ENCODE measurements at places on chromosomes 1 and 21. TPM values are rescaled to one million over a fixed set of nuclear protein-coding genes. Genes with fewer than 3 reads are reported as not detected.

GRCh38 chr1:160133990-160134770 lies 17.2 kb upstream of the ATP1A4 start:
- DNase-seq = no peak

DNA sequence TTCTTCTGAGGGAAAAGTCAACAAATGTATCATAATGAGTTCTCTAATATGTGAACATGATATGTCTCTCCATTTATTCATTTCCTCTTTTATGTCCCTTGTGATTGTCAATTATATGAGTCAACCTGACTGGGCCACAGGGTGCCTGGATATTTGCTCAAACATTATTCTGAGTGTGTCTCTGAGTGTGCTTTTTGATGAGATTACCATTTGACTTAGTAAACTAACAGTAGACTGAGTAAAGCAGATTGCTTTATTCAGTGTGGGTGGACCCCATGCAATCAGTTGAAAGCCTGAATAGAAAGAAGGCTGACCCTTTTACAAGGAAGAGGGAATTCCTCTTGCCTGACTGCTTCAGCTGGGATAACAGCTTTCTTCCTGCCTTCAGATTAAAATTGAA lies 142.6 kb downstream of the SLC35F3 start:
- no peak for DNase-seq

- DNase-seq = no peak
Measured at GRCh38 chr21:45153358-45154318, 79.3 kb downstream of the ADARB1 start.

DNA sequence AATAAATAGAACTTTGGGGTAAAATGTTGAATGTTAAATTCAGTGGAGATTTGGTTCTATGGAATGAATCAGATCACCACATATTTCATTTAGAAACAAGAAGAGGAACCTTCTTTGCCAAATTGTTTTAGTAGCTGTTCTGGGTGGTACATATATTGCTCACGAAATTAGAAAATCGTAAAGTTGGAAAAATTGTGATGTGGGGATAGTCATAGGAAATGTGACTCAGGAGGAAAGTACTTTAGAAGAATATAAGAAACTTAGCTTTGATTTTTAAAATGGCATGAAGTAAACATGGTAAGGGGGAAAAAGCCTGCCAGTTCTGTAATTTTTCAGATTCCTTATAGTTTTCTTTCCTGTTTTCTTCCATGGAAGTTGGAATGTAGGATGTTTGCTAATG lies 27.4 kb downstream of the RRP15 start:
- no peak for DNase-seq

DNA sequence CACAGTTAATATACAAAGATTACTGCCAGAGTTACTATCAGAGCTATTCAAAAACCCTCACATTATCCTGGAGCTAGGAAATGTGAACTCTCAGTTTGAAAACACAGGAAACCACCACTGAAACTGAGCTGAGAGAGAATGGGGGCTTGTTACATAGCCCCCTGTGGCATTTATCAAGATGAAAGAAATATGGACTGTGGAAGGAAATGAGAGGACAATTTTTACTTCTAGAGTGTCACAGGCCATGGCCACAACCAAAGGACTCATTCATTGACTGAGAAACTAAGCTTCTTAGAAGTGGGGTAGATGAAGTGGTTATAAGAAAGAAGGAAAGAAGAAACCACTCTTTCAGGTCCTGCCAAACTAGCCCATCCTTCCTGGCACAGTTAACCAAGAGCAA lies 25.3 kb downstream of the DSTYK start:
- no peak for DNase-seq

DNA sequence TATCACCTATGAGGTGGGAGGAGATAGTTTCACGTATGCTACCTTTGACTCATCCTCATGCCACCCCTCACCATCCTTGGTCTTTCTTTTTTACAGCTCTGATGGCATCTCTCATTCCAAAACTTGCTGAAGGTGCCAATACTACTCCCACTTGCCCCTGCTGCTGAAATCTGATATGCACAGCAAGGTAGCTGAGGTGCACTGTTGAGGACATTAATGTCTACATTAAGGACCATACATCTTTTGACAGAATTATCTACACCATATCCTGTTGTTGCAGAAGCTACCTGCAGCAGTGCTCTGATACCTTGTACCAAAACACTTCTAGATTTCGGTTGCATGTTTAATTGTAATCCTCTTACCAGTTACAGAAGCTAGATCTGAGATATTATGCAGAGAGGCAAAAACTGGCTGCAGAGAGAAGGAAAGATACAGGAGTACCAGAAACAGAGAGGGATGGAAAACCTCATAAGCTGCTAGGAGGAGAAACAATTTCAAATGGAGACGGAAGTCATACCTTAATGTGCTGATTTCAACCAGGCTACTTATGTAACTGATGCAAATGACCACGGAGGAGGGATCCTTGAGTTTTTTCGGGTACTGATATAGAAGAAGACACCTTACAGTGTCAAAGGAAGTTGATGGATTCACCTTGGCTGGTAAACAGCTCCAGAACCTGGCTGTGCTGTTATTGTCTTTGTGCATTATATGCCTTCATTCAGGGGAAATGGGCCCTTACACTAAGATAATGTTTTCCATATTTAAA lies 19.3 kb upstream of the PTPRC start:
- no peak for DNase-seq

- DNase-seq = no peak
Measured at GRCh38 chr1:221182791-221183533, 303.7 kb downstream of the HLX start.

- no peak for DNase-seq
Measured at GRCh38 chr1:222329493-222330045, 218.3 kb downstream of the HHIPL2 start.

LRRC40 gene
- 18.9 TPM for total RNA-seq

SUCO gene
- total RNA-seq = 76.5 TPM

Data from type B pancreatic cell (in vitro differentiated cells).